Chondrocyte (in vitro differentiated cells): ENCODE measurements at places on chromosomes 12 and 14. TPM values are rescaled to one million over a fixed set of nuclear protein-coding genes. Genes with fewer than 3 reads are reported as not detected.

The TULP3 gene
- 27.1 to 30.7 TPM (median 30.6 TPM) in 3 replicates for total RNA-seq

The MGP gene
- total RNA-seq = 158 to 215 TPM (median 213 TPM) in 3 replicates

The SOX5 gene
- total RNA-seq = 11.1 to 16.2 TPM (median 13.5 TPM) in 3 replicates

The CCDC196 gene
- total RNA-seq = not detected in 3 replicates

The MUCL1 gene
- total RNA-seq = not detected in 3 replicates

The CPM gene
- 0.29 to 1.3 TPM (median 0.67 TPM) in 3 replicates for total RNA-seq

The OR10A7 gene
- total RNA-seq = not detected in 3 replicates

The GPHN gene
- total RNA-seq = 12.4 to 25.0 TPM (median 17.5 TPM) in 3 replicates

The MSI1 gene
- 2.5 to 2.8 TPM (median 2.6 TPM) in 3 replicates for total RNA-seq

The P2RX2 gene
- not detected in 3 replicates for total RNA-seq

The HOXC12 gene
- not detected in 3 replicates for total RNA-seq

The KRR1 gene
- 33.0 to 46.4 TPM (median 37.5 TPM) in 3 replicates for total RNA-seq

The FOXM1 gene
- total RNA-seq = 13.1 to 17.6 TPM (median 15.2 TPM) in 3 replicates

The DCAF4 gene
- 17.0 to 26.0 TPM (median 23.8 TPM) in 3 replicates for total RNA-seq

The GTF2A1 gene
- 38.6 to 43.0 TPM (median 42.4 TPM) in 3 replicates for total RNA-seq

The OR4E1 gene
- total RNA-seq = not detected in 3 replicates

The PROX2 gene
- total RNA-seq = not detected in 3 replicates

The SLC16A7 gene
- total RNA-seq = 24.9 to 26.0 TPM (median 25.0 TPM) in 3 replicates

The MIPOL1 gene
- total RNA-seq = 9.8 to 14.5 TPM (median 11.6 TPM) in 3 replicates

The ZNF891 gene
- total RNA-seq = 1.0 to 1.8 TPM (median 1.3 TPM) in 3 replicates

The SLC25A21 gene
- total RNA-seq = 0.22 to 1.1 TPM (median 0.36 TPM) in 3 replicates
